Stimulated activated CD4-positive, alpha-beta T cell treated with anti-CD3 and anti-CD28 coated beads, Interleukin-12 subunit alpha, Interleukin-12 subunit beta, amount 100 ng/mL, for 48 hours (primary cell): ENCODE measurements at places on chromosomes 3 and 15.

DNA sequence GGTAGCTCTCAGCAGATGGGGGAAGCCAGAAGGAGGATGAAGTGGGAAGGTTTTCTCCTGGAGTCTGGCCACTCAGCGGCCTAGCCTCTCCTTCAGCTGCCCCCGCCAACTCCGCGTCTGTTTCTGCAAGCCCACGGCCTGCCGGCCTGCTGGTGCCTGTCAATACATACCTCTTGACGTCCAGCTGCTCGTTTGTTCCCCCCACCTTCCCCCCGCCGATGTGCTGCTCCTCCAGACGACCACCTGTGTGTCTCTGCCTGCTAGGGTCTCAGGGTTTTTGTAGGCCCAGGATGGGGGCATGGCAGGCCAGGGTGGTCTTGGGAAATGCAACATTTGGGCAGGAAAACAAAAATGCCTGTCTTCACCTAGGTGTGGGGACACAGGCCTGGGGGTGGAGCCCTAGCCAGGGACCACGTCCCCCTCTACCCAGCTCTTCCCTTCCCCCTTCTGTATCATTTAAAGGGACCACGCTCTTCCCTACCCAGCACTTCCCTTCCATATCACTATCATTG, 137.8 kb downstream of the ALCAM start:
- no peak for DNase-seq

GRCh38 chr15:101175401-101175800, 76.4 kb downstream of the CHSY1 start:
- DNase-seq = no peak

GRCh38 chr3:140342668-140343067, 335.2 kb upstream of the TRIM42 start:
- DNase-seq = no peak

DNA sequence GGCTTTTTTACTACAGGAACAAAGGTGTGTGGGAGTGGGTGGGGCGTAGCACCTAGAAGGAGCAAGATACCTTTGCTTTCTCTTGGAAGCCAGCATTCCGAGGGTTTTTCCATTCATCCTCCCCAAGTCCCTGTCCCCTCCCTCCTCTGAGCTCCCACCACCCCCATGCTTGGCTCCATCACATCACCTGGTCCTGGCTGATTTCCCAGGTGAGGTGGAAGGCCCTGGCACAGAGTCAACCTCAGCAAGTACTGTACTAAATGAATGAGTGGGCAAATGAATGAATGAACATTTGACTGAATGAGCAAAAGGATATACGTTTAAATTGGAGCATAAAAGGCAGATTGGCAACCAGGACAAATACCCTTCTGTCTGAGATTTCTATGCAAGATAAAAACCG, 45.4 kb downstream of the DZIP1L start:
- no peak for DNase-seq

DNA sequence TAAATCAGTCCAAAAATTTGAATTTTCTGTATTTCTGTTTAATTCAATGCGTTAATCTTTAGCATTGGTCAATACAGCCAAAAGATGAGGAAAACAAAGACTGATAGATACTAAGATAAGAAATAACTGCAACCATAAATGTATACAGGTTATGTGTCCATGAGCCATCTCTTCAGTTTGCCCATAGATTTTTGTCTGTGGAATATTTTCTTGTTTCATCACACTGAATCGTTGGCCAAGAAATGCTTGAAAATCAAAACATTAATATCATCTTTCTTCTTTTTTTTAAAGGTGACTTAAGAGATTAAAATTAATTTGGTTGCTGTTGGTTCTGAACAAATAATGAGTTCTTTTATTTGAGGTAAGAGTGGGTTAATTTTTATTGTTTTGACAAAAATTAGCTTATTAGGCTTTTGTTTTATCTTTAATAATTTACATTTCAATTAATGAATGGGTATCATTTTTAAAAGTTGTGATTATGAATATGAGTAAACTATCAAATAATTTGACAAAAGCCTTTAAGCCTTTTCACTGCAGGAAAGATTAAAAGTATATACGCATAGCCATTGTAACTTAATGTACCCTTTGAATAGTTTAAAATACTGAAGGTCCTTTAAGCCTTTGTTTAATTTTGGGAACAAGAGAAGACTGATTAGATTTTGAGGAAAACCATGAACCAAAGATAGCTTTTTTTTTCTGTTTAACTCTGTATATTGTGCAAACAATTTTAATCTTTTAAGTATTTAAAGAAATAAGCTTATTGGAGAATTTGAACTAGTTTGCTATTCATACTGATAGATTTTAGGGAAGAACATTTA, 14.7 kb upstream of the CHD2 start:
- no peak for DNase-seq
